ENCODE measurements at places on chromosomes 13 and 19.

DNA sequence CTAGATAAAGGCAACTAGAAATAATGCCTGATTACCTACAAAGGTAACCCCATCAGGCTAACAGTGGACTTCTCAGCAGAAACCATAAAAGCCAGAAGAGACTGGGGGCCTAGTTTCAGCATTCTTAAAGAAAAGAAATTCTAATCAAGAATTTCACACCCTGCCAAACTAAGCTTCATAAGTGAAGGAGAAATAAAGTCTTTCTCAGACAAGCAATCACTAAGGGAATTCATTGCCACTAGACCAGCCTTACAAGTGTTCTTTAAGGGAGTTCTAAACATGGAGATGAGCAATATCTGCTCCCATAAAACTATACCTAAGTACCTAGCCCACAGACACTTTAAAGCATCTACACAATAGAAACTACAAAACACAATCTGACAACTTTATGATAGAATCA is 823.5 kb downstream of the PCDH17 start:
- no peak for DNase-seq

- DNase-seq = no peak
Measured at GRCh38 chr13:66353664-66354063, 876.5 kb downstream of the PCDH9 start.

GRCh38 chr13:36374063-36374462 is 27.9 kb upstream of the SPART start:
- DNase-seq = no peak

GRCh38 chr13:71577127-71577526 is 289.9 kb downstream of the DACH1 start:
- DNase-seq = no peak

DNA sequence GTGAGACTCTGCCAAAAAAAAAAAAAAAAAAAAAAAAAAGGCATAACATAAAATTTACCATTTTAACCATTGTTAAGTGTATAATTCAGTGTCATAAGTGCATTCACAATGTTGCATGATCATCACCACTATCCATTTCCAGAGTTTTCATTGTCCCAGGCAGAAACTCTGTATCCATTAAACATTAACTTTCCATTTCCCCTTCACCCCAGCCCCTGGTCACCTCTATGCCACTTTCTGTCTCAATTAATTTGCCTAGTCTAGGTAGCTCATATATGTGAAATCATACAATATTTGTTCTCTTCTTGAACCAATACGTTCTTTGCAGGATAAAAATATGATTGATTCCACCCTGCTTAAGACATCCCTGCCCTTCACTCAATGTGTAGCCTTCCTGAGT is 31.0 kb upstream of the VWA8 start:
- no peak for DNase-seq

DNA sequence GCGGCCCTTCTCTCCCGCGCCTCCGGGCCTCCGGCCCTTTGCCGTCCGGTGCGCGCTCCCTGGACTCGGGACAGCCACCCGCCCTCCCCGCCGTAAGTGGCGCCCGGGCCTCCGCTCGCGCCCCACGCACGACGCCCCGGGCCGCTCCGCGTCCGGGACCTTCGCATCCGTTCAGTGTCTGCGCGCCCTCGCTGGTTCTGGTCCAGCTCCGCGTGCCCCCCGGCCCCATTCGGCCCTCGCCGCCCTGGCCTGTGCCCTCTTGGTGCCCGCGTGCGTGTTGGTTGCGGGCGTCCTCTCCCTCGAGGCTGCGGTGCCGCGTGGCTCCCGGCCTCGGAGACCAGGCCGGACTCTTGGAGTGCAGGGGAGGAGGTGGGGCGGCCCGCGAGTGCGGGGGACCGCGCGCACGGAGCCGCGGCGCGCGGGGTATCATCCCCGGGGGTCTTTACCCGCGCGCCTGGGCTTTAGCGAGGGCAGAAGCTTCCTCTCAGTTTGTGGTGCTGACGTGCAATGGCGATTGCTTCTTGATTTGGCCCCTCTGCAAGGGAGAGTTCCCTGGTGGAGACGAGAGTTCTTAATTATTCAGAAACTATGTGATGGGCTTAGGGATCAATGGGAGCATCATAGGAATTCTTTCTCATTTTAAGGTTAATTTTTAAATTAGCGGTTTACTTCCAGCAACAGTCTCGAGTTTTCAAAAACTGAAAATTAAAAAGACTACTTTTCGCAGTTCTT is 757 bp downstream of the WASF3 start:
- DNase-seq = no peak

DNA sequence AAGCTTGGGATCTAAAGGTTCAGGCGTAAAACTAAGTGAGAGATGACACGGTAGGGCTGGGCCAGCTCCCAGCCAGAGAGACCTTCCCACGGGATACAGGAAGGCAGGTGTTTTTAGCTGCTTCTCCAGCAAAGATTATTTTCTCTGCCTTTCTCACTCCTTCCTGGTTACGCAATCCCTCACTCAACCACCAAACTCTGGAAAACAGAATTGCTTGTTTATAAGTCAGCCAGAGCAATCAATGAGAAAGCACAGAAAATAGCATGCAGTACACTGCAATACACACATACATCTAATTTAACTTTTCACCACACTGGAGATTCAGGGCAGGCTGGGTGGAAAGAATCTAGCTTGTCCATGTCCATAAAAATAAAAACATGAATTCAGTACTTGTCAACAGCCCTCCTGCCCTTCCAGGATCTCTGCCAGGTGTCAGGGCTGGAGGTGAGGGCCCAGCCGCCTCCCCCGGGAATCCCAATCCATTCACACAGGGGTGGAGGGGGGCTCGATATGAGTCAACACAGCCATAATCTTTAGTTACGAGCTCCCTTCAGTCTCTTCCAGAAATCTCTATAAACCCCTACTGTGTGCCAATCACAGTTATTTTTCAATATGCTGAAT is 12.2 kb downstream of the RHPN2 start:
- DNase-seq = no peak

- DNase-seq = no peak
Measured at GRCh38 chr13:28058866-28059613, 41.3 kb downstream of the FLT3 start.

GRCh38 chr19:3642987-3643673 is 16.5 kb upstream of the CACTIN start:
- no peak for DNase-seq

DNA sequence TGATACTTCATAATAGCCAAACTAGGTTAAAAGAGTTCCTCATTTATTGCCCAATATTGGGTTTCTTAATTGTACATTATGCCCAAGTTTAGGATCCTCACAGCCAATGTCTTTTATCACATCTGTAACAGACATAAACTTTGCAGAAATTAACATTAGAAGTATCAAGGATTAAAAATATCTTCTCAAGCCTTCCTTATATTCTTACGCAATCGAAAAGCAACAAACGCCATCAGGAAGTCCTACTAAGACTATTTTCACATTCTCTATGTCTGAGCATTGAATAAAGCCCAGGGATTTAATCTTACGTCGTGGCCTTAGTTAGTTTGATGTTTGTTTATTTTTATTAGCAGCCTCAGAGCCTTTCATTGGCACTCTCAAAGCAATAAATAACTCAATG is 1660.4 kb upstream of the MIR17HG start:
- DNase-seq = no peak

GRCh38 chr19:12715929-12716328 is 7.8 kb downstream of the TNPO2 start:
- no peak for DNase-seq

Data from ascending aorta (tissue), 2 donors.